AG08395 (cell line): ENCODE measurements at places on chromosomes 3 and 15.

GRCh38 chr3:58291671-58292338 is 14.2 kb upstream of the RPP14 start:
- no peak for DNase-seq

DNA sequence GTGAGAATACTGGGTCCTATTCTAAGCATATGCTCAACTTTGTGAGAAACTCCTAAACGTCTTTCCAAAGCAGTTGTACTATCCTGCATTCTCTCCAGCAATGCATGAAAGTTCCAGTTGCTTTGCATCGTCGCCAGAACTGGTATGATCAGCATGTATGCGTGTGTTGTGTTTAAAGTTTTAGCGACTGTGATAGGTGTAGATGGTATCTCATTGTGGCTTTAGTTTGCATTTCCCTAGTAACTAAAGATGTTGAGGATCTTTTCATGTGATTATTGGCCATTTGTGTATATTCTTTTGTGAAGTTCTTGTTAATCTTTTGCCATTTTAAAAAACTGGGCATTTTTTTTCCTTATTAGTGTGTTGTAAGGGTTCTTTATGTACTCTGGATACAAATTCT is 115.1 kb downstream of the SPATA16 start:
- DNase-seq: no peak

DNA sequence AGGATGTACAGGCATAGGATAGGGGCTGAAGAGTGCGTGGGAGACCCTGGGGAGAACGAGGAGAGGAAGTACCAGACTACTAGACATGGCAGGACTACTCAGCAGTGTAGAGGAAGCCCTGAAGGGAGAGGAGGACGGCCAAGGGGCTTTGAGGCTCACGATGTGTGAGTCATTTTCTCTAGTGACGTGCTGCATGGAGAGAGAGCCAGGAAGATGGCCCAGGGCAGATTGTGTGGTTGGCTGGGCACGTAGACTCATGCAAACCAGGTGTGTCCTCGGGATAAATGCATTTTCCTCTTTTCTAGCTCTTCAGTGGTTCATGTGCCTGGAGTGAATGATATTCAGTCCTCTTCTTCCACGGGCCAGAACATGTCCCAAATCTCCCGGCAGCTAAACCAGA is 115.0 kb upstream of the ABHD17C start:
- DNase-seq: peak; percentile 45

- peak; percentile 15 for DNase-seq
Observed at GRCh38 chr15:95448531-95449229, 881.8 kb upstream of the NR2F2 start.

DNA sequence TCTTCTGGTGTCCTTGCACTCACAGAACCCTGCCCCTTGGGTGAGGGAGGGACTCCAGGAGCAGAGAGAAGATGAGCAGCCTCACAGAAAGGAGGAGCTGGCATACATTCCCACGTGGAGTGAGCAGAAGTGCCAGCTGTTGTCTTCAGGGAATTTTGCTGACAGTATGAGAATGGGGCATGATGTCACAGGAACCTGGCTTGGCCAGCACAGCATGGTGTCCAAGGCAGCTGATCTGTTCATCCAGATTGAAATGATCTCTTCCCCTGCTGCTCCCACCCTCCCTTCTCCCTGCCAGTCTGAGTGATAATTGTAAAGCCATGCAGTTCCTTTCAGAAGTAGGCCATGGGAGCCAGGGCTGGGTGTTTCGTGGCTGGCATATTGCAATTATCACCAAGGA is 53.3 kb downstream of the GJD2 start:
- DNase-seq: no peak

DNA sequence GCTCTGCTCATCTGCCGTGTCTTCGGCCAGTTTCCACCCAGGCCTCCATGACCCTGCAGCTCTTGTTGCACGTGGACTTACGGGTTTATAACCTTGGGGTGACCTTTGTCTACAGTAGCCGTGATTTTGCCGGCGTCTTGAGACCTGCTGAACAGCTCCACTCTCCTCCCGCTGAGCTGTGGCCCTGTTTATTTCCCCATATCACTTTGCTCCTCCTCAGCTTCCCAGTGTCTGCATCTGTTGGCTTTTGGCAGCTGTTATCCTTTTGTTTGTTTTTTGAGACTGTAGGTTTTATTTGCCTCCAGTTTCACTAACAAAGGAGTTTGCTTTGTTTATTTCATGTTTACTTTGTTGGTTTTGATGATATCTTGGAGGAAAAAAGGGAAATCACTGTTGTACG is 29.3 kb upstream of the SLC28A1 start:
- no peak for DNase-seq
